ENCODE measurements at places on chromosomes 6 and 20.

GRCh38 chr6:28118217-28118616, 6.2 kb upstream of the ZSCAN16 start:
- DNase-seq = no peak

- no peak for DNase-seq
Observed at GRCh38 chr20:36607586-36608387, 2.2 kb downstream of the RAB5IF start.

- DNase-seq = no peak
Observed at GRCh38 chr20:51720854-51721253, 47.3 kb downstream of the ATP9A start.

DNA sequence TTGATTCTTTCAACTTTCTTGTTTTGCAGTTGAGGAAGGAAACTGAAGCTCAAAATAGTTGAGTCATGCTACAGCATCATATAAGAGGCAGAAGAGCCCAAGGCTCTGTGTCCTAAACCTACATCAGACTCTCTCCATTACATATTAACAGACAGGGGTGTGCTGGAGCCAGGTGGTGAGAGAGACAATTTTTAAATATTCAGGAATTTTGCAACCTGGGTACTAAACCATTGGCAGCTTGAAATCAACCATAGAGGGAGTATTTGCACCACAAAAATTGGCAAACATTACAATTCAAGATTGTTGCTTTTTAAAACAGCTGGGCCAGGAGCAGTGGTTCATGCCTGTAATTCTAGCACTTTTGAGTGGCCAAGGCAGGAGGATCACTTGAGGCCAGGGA, 65.8 kb upstream of the SOX4 start:
- no peak for DNase-seq

DNA sequence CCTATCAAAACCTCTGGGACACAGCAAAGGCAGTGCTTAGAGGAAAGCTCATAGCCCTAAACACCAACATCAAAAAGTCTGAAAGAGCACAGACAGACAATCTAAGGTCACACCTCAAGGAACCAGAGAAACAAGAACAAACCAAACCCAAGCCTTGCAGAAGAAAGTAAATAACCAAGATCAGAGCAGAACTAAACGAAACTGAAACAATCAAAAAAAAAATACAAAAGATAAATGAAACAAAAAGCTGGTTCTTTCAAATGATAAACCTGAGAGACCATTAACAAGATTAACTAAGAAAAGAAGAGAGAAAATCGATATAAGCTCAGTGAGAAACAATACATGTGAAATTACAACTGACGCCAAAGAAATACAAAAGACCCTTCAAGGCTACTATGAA, 34.8 kb upstream of the RUNX2 start:
- DNase-seq = no peak

DNA sequence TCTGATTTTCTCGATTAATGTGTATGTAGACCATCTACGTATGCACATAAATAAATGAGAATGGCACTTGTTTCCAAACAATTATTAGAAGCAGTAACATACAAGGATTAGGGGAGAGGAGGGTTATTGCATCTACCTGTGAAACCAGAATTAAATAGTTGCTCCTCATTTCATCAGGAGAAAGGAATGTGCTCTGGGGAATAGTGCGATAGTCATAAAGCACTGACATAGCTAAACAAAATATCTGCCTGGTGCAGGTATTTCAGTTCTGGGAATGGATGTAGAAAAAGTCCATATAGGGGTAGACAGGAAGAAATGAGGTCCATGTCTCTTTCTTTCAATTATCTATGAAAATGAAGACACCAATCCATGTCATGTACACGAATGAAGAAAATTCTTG, 1.6 kb upstream of the ID4 start:
- DNase-seq = peak; percentile 12

DNA sequence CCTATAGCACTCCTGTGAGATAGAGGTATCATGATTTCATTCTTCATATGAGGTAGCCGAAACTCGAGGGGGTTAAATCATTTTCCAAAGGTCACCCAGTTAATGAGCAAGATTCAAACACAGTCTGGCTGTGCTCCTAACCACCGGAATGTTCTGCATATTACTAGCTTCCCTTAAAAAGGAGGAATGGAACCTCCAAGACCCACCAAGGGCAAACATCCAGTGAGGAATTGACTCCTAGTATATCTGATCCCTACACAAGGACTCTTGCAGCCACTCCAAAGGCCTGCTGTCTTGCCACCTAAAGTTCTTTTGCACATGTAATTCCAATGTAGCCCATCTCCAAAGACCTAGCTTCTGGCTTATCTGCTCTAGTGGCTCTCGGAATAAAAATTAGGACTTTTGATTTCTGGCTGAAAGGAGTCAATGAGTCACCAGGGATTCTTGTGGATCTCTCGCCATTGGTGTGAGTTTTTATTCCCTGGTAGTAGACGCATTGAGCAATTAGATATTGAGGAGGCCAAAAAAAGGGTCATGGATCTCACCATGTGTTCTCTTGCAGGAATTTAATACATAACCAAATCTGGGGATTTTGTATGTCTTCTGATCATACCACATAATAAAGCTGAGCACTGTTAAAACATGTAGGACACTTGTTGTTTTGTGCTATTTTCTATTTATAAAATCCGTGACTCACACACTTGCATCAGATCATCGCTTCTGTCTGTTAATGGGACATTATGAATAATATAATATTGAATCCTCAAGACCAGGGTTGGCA, 9.1 kb downstream of the BCAS1 start:
- peak; percentile 69 for DNase-seq

DNA sequence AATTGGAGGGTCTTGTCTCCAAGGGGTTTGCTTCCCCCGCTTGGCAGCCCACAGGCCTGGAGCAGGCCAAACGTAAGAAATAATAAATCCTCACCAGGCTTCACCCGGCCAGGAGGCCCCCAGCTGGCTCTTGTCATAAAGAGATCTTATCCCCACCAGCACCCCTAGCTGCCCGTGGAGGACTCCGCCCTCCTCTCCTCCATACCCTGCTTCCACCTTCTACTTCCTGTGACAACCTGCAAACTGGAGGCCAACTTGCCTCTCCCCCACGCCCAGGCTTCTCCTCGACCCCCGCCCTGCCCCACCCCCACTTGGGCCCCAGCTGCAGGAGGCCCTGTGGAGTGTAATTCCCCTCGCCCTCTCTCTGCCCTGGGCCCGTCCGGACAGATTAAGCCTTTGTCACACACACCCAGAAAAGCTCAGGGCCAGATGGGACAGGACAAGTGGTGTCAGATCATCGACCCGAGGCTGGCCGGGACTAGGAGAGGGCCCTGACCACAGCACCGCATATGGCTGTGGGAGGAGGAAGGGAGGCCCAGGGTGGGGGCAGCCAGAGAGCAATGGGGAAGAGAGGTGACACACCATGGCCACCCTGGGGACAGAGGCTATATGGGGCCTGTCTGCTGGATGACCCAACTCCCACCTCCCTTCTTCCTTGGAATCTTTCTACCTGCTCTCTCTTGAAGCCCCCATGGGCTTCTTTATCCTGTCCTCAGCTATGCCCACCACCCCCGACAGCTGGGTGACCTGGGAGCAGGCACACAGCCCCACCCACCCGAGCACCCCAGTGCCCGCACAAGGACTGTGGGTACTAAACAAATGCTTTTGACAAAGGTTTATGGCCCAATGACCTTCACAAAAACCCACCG, 3.9 kb downstream of the NOL4L start:
- no peak for DNase-seq

DNA sequence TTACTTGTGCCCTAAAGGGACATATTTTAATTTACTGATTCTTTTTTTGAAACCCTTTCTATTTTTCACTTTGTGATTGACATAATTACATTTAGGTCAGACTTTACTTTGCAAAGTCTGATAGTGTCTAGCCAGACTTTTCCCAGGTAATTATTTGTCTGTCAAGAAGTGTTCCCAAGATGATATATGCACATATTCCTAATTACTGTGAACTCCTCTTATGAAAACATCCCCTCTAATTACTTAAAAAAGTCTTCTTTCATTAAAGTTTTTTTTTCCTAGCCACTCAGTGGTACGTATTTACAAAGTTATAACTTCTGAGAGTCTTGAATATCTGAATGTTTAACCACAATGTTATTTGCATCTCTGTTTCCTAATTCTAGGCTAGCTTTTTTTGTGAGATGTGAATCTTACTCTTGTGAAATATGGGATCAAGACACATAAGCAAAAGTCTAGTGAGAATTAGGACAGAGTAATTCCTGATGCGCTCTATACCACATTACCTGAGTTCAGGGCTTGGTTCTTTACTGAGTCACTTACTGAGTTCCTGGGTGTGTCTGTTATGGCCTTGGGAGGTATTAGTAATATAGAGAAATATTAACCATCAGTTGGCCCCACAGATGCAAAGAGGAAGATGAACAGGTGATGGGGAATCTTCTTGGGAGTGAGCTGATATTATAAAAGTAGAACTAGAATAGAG, 27.9 kb downstream of the FAM83B start:
- DNase-seq = no peak

DNA sequence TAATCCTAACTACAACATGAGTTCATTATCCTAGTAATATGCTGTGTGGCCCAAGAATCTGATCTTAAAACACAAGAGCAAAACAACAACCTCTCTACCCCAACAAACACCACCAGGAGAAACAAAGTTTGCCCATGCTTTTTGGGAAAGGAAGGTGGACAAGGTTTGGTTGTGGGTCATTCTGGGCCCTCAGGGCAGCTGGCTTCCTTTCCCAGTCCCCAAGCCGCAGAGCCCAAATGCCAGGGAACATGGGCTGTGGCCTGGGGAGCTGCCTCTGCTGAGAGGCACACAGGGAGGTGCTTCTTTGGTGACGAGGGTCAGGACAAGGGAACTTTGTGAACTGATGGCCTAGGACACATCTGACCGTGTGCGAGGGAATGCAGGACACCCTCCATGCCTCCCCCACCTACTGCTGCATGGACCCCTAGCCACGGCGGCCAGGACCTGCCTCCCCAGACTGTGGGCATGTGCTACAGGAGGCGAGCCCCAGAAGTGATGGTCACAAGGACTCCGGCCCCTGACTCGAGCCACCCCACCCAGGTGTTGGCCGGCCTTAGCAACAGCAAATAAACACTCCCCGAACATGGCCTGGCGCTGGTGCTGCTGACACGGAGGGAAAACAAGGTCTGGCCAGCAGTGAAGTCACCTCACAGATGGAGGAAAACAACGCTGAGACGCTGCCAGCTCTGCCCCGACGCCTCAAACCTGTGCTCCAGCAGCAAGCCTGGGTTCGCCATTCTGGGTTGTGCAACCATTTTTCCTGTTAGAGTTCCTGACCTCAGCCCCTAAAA, 55.6 kb downstream of the RRBP1 start:
- DNase-seq = no peak

DNA sequence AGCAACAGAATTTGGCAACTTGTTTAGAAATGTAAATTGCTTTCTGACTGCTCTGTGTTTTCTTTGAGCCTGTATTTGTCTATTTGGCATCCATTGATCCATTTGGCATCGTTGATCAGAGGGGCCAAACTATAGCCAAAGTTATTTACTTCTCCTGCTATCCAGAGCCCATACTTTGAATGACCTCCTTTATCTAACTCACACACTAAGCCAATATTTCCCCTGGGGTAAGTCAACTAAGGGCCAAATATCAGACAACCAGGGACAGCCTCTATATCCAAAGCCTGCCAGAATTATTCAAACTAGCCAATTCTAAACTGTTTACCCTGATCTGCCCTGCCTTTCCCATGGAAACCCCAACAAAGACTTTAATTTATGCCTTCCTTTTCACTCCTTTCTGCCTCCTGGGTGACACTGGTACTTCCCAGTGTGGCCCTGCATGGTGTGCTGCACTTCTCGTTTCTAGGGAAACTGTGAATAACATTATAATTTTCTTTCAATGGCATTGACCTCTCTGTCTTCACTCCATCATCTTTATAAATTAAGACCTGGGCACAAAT, 19.8 kb upstream of the ZNF184 start:
- no peak for DNase-seq

DNA sequence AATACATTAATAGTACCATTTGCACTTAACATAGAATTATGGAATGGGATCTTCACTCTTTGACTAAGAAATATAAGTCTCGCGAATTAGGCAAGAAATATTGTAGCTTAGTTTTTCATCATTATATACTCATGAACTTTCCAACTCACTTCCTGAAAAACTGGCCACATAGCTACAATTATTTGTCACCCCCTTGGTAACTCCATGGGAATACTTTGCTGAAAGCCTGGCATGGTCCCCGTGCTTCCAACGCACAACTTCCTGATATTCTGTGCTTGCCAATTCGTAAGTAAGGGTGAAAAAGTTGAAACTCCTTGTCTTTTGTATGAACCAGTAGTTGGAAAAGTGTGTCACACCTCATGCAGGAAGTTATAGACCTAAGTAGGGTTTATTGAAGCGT, 23.7 kb upstream of the HLA-DQA1 start:
- DNase-seq = no peak

- DNase-seq = no peak
Observed at GRCh38 chr20:17825252-17825959, 125.6 kb downstream of the BANF2 start.

GRCh38 chr6:82370788-82371187, 7.2 kb downstream of the TPBG start:
- no peak for DNase-seq

DNA sequence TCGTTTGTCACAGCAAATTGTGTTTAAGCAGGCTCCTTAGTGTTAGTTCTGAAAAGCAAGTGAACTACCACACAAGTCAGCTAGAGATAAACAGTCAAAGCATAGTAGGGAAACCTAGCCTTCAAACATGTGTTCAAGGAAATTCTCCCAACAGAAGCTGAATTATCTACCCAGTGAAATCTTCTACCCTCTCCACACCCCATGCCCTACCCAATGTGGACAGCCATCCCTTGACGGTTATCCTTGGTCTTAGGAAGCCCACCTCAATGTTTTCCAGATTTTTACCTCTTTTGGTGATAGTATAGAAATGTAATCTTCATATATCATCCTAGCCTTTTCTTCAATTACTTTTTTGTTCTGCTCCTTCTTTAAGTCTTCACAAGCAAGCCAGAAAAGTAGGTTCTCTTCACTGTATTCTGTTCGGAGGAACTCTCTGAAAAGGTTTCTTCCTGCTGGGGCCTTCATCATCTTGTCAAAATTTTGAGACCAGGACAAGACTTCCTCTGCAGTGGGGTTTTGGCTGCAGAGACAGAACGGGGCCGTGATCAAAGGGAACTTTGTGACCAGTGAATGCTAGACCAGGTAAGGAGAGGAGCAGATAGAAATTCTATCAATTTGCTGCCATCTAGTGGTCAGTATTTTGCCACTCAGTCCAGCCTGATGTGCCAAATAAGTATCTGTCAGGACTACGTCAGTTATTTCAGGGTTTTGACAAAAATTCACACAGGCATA, 21.6 kb upstream of the MTRF1L start:
- peak; percentile 76 for DNase-seq

- DNase-seq = no peak
Observed at GRCh38 chr6:149969635-149970034, 5.9 kb downstream of the ULBP1 start.

- no peak for DNase-seq
Observed at GRCh38 chr6:52186075-52186474, at the start of gene IL17A. TSS of gene IL17A (plus strand) at chr6:52186375. CDS start at chr6:52186432, 57 bp downstream.

All from astrocyte of the hippocampus (primary cell).